GM06990 (cell line): ENCODE measurements at places on chromosomes 2 and 18.
A peak's percentile ranks its signal among the peaks of the same experiment; 100 is the strongest.

- no peak for DNase-seq
Observed at GRCh38 chr18:13159579-13159978, 59.0 kb upstream of the LDLRAD4 start.

- DNase-seq: peak; percentile 54
Observed at GRCh38 chr2:216017365-216017764, 4.0 kb upstream of the MREG start.

DNA sequence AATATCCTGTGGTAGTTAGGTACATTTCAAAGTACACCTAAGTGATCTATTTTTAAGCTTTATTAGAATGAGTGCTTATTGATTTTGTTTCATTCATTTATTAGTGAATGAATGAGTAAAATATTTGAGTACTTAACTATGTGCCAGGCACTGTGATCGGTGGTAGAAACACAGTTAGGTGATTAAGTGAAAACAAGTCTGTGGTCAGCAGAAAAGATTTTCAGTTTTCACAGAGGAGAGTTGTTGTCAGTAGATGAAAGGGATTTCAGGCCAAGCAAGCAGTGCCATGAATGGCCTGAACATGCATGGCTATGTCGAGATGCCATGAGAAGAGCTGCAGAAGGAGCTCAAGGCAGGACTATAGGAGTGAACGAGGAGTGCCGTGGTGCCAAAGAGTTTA is 85.9 kb downstream of the SPTBN1 start:
- no peak for DNase-seq

DNA sequence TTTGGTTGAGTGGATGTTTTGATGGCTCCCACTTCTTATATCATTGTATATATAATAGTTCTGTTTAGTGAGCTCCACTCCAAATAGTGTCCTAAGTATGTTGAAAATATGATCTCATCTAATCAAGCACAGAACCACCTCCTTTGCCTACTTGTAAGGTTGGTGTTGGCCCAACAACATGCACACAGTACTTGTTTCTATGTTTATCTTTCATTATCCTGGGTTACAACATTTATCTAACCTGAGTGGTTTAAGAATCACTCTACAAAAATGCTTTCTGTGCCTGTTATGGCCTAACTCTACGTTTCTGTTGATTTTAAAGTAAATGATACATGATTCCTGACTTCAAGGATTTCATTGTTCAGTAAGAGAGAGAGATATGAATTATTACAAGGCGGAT is 281.9 kb downstream of the FIGN start:
- DNase-seq: no peak

DNA sequence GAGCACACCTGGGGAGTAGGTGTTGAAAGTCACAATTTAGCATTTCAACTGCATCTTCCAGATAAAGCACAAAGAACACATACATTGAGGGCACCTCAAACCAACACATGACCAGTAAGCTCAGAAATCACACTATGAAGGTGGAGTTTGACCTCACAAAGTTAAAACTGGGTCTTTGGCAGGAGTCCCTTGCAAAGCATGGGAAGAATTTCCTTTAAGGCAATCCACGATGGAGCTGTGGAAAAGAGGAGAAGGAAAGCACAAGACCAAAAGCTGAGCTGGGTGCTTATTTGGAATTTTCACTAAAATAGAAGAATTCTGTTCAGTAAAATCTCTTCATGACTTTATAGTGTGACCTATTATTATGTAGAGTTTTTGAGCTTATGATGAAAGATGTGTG is 212.9 kb upstream of the APCDD1 start:
- no peak for DNase-seq

DNA sequence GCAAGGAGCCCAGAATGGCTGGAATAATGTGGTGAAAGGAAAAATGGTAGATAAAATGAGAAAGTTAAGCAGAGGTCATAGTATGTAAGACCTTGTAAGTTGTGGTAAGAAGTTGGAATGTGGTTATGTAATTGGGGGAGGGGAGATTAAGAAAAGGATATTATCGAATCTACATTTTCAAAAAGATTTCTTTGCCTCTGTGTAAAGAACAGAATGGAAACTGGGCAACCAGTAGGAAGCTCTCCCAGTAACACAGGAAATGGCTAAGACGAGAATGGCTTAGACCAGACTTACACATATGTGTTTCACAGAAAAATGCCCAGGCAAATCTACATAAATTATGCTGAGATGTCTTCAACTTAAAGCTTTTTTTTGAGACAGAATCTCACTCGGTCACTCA is 13.2 kb downstream of the MEMO1 start:
- no peak for DNase-seq

DNA sequence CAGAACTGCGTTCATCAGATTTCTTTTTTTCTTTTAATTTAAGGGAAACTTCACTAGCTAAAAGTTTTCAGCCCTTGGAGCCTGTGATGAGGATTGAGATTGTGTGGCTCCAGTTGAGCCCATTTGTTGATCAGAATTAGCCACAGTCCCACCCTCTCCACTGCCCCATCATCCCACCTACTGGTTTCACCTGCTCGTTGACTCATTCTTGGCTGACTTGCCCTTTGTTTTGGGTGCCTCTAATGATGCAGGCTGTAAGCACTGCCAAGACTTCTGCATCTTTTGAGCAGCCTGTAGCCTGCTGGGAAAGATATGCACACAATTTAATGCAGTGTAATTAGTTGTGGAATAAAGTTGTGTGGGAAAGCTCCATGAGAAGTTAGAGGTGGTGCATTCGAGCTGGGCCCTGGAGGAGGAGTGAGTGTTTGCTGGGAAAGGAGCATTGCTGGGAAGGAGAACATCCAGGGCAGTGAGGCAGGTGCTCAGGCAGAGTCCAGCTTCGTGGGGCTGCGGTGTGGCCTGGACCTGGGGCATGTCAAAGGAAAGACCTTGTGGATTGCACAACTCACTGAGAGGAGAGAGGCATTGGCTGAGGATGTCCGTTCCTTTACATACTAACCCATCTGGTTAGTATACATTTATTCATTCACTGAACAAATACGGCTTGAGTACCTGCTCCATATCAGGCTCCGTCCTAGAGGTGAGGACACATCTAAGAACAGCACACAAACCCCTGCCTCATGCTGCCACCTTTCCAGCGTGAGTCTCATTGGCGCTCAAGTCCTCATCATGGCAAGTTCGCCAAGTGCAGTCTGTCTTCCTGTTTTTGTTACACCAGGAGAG is 18.2 kb downstream of the ASPRV1 start:
- no peak for DNase-seq

DNA sequence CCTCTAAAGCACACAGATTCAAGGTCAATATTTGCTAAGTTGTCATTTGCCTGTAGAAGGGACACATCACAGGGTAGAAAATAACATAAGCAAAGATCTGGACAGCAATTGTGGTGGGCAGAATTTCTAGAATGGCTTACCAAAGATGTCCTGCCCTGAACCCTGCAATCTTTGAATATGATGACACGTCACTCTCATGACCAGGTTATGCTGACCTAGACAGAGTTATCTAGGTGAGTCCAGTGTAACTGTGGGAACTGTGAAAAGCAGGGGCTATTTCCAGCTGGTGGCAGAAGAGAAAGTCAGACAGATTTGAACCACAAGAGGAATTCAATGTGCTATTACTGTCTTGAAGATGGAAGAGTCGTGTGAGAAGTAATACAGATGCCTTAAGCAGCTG is 112.3 kb upstream of the CNGA3 start:
- DNase-seq: no peak

- no peak for DNase-seq
Observed at GRCh38 chr2:236302555-236302954, 38.3 kb upstream of the ASB18 start.

- no peak for DNase-seq
Observed at GRCh38 chr18:57737400-57738060, 65.6 kb downstream of the ATP8B1 start.

GRCh38 chr2:26699295-26699694 is 6.8 kb downstream of the KCNK3 start:
- DNase-seq: no peak

DNA sequence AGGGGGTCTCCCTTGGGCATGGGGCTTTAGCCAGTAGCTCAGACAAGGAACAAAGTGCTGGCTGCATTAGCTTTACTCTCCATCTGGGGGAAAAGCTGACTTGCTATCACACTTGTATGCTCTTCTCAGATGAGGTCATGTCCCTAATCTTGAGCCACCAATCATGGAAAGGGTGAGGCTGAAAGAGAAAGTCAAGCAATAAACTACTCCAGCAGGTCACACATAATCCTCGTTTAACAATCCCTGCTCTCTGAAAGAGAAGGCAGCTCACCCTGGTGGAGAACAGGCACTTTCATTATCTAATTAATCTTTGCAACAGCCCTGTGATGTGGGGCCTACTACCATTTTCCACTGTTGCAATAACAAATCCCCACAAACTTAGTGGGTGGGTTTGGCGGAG is 129.7 kb upstream of the CAPN13 start:
- DNase-seq: no peak

GRCh38 chr2:19552270-19552669 is 193.8 kb upstream of the OSR1 start:
- DNase-seq: no peak

GRCh38 chr2:84969511-84970209 is 1.3 kb upstream of the KCMF1 start:
- peak; percentile 31 for DNase-seq

- DNase-seq: no peak
Observed at GRCh38 chr18:48898521-48898920, 52.2 kb downstream of the SMAD7 start.

DNA sequence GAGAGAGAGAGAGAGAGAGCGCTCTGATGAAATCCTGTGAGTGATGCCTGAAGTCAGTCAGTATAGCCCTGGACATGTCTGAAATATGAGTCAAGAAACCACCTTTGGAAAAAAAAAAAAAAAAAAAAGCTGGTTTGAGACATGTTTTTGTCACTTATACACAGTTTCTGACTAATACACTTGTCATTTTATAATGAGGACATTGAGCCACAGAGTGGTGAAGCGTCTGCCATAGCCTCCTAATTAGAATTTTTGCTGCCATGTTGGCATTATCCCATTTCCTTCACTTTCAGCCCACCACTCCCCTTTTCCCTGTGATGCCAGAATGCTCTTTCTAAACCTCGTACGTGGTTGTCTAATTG is 15.7 kb upstream of the MYO3B start:
- no peak for DNase-seq

GRCh38 chr2:28659127-28659526 is 92.5 kb upstream of the PPP1CB start:
- no peak for DNase-seq

DNA sequence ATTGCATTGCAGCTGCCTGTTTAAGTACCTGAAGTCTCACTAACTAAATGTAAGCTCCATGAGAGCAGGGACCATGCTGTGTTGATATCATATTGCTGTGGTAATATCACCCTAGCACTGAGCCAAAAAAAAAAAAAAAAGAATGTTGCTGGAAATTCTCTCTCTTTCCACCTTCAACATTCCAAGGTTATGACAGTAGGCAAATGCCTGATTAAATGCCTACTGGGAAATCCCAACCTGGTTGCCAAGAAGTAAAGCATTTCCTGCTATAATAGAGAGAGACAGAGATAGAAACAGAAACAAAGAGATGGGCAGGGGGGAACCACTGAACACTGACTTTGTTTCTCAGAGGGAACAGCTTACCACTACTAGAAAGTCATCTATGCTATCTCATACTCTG is 1604.2 kb downstream of the LRP1B start:
- DNase-seq: no peak

DNA sequence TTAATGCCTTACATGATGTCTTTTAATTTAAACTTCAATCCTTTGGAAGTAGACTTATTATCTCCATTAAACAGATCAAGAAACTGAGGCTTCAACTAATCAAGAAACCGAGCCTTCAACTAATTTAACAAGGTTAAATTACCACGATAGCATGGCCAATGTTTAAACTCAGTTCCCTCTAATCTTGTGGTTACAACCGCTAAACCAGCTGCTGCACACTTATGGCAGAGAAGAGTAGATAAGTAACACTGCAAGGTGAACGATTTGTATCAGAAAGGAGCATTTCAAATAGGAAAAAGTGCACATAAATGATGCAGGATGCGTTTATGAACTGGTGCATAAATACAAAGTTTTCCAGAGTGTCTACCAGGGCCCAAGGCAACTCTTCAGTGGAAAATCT is 144.6 kb upstream of the CAVIN2 start:
- DNase-seq: no peak

DNA sequence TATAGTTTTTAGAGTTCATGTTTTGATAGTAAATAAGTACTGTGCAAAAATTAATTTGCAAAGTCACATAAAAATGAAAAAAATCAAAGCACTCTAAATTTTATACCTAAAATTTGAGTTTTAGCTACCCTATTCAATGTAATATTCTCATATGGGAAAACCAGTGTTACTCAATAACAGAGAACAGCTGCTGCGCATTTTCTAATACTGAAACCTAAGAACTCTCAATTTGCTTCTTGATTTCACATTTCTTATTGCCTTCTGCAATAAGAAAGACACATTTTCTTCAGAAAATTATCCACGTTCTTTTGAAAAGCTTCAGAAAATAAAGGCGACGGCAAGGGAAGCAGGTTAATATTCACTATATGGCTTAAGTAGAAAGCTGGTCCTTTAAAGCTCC is 199.1 kb upstream of the CCDC150 start:
- no peak for DNase-seq

DNA sequence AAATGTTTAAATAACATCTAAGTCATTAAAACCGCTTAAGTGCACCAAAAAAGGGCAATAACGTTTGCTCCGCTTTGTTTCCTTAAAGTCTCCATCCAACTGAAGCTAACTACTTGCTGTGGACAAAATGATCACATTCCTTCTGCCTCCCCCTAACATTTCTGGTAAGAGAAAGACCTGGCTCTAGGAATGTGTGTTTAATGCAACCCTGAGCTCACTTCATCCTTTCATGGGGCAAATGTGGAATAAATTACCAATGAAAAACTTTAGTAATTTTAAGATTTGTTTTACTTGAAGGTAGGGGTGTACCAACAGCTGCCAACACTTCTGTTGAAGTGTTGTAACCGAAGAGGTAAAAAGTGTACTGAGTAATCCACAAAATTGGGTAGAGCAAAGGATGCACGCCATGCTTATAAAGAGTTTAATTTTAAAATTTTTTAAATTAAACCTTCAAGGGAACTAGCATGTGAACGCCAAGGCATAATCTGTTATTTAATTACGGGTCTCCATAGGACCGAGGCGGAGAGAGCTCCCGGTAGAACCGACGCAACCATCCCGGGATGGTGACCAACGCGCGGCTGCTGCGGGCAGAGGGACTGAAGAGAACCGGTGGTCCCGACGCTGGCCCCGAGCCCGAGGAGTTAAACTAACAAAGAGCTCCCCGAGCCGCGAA is 1.1 kb downstream of the HNRNPLL start:
- peak; percentile 15 for DNase-seq

DNA sequence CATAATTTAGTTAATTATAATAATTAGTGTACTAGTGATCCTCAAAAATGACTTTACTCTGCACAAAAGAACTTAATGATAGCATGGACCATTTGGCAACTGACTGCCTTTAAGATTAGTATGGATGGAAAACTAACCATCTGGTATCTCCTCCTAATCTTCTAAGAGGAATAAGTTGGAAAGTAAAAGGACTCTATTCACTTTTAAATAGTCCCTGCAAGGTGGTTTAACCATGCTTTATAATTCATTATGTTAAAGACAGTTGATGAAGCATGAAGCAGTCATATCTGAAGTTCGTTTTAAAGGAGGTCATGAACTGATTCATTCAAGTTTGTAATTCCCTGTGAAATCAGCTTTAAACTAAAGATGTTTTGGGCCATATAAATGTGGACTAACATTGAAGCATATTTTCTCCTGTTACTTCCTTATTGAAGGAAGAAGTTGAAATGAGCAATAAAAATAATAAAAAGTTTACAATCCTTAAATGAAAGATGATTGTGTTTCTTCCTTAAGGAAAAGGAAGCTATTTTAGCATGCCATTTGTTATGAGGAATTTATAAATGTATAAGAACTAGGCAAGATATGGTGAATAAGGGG is 446.0 kb downstream of the XIRP2 start:
- no peak for DNase-seq
